LHCN-M2 (cell line): ENCODE measurements at places on chromosomes 6 and 20. TPM values are rescaled to one million over a fixed set of nuclear protein-coding genes. Genes with fewer than 3 reads are reported as not detected.

- DNase-seq: peak; percentile 14
Observed at GRCh38 chr6:144804246-144804790, 519.2 kb downstream of the UTRN start.

DNA sequence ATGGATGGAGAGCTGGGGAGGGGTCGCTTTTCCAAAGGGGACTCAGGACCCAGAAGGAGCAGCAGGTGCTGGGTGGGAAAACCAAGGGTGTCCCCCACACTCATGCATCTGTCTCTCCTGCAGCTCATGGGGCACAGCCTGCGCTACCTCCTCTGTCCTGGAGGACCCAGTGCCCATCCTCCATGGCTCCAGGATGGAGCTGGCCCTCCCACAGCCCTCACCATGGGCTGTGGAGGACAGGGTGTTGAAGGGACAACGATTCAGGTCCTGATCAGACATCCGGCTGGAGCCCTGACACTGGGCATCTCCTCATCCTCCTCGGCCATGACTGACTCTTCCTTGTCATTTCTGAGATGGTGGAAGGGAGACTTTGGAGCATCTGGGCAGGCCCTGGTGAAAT is 97.9 kb upstream of the SULF2 start:
- no peak for DNase-seq

DNA sequence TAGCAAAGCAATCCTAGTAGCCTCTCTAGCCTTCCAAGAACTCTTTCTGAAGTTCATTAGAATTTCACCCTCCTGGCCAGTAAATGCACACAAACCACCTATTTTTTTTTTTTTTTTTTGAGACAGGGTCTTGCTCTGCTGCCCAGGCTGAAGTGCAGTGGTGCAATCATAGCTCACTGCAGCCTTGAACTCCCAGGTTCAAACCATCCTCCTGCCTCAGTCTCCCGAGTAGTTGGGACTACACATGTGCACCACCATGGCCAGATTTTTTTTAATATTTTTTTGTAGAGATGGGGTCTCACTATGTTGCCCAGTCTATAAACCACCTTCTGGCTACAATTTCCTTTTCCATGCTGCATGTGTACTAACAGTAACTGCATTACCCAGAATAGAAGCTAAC is 301.3 kb downstream of the ZNF217 start:
- no peak for DNase-seq

DNA sequence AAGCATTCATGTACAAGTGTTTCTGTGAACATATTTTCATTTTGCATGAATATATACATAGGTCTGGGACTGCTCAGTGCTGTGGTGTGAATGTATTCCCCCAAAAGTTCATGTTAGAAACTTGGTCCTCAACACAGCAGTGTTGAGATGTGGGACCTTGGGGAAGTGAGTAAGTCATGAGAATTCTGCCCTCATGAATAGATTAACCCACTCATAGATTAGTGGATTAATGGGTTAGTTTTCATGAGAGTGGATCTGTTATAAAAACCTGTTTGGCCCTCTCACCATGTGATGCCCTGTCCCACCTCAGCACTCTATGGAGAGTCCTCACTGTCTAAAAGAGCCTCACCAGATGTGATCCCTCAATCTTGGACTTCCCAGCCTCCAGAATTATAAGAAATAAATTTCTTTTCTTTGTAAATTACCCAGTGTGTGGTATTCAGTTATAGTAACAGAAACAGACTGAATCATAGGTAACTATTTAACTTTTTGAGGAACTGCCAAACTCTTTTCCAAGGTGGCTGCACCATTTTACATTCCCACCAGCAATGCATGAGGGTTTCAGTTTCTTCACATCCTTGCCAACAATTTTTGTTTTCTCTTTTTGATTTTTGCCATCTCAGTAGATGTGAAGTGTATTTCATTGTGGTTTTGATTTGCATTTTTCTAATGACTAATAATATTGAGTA is 45.3 kb downstream of the QRSL1 start:
- DNase-seq: no peak

- no peak for DNase-seq
Observed at GRCh38 chr6:2871953-2872352, 30.3 kb upstream of the SERPINB1 start.

GRCh38 chr6:135887069-135887468 is 35.6 kb downstream of the PDE7B start:
- no peak for DNase-seq

The SRMS gene
- total RNA-seq: not detected in 2 replicates

The MAK gene
- total RNA-seq: not detected in 2 replicates

The ID1 gene
- 775 and 1,134 TPM in 2 replicates for total RNA-seq
